ENCODE measurements at places on chromosomes 4 and X. TPM values are rescaled to one million over a fixed set of nuclear protein-coding genes. Genes with fewer than 3 reads are reported as not detected.

The ZCCHC12 gene
- 0.27 TPM for total RNA-seq

GRCh38 chr4:185742766-185743165 is 69.2 kb downstream of the SORBS2 start:
- H3K27ac ChIP-seq: no peak overlapping the region

GRCh38 chrX:48684134-48684533 is 535 bp downstream of the WAS start:
- no peak overlapping the region for H3K27ac ChIP-seq
- H3K4me3 ChIP-seq: peak overlapping the region; percentile 5
- no peaks in the 10 kb centered on the region for H3K4me1 ChIP-seq

GRCh38 chrX:84363663-84364062 is 138.6 kb downstream of the HDX start:
- peak overlapping the region; percentile 35 for H3K27ac ChIP-seq
- H3K27me3 ChIP-seq: no peaks in the 10 kb centered on the region
- no peaks in the 10 kb centered on the region for H3K36me3 ChIP-seq
- no peaks in the 10 kb centered on the region for H3K4me1 ChIP-seq
- H3K4me3 ChIP-seq: no peak overlapping the region
- DNase-seq: peak; percentile 16

The C4orf50 gene
- total RNA-seq: under 0.01 TPM

GRCh38 chrX:153580700-153581386 is 18.1 kb downstream of the CCNQ start:
- H3K27ac ChIP-seq: no peak overlapping the region
- peaks cover 6% of the 10 kb centered on the region for H3K27me3 ChIP-seq
- H3K36me3 ChIP-seq: no peaks in the 10 kb centered on the region
- H3K4me3 ChIP-seq: no peak overlapping the region
- peaks cover 27% of the 10 kb centered on the region for H3K4me1 ChIP-seq
- no peak for DNase-seq

The CXCL11 gene
- not detected for total RNA-seq

DNA sequence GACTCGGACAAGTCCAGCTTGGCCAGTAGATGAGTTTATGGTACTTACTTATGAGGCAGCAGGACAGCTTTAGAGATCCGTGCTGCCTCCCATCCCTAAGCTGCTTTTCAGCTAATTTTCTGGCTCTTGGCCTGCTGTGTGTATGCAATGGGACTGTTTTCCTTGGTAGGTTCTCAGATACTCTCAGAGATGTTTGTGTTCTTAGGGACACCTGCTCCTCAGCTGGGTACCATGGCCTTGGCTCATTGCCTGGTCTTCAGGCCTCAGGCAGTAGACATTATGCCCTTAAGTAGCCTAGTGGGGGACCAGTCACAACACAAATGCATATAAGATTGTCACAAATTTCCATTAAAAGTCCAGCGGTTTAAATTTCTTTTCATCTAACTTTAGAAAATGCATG is 688.0 kb downstream of the PCDH7 start:
- no peak overlapping the region for H3K4me3 ChIP-seq
- H3K4me1 ChIP-seq: no peaks in the 10 kb centered on the region

DNA sequence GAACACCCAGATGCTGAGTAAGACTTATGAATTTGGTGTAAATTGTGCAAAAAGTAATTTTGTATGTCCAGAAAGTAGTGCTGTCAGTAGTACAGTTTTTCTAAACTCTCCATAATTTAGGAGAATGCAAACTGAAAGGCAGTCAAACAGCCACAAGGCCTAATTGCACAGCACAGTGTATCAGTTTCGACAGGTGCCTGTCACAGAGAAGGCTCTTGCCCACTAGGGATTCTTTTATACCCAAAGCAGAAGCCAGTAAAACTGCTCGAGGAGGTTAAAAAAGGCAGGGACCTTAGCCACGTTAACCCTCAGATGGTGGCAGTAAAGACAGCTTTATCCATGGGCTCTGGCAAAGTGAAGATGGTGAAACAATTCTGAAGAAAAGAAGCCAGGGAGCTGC is 69.4 kb upstream of the GATB start:
- no peak overlapping the region for H3K4me3 ChIP-seq
- no peak overlapping the region for H3K27ac ChIP-seq
- DNase-seq: no peak
- H3K27me3 ChIP-seq: no peaks in the 10 kb centered on the region

DNA sequence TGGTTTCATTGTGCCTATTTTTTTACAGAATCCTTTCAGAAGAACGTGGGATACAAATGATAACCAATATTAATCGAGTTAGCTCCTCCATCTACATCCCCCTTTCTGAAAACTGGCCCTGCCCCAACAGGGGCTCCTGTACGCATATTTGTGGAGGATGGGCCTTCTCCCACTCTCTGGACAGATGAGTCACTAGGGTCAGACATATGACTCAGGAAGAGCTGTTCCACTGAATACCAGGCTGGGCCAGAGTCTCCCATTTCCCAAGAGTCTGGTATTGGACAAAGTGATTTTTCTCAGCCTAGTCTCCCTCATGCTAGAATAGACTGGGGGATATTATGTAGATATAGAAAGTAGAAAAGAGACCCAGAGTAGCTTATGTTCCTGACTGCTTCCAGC is 142.4 kb downstream of the TSPAN5 start:
- DNase-seq: no peak
- H3K4me1 ChIP-seq: peaks cover 25% of the 10 kb centered on the region

- peaks cover 15% of the 10 kb centered on the region for H3K4me1 ChIP-seq
- peak overlapping the region; percentile 5 for H3K4me3 ChIP-seq
- H3K27ac ChIP-seq: peak overlapping the region; percentile 60
- DNase-seq: peak; percentile 52
- H3K27me3 ChIP-seq: no peaks in the 10 kb centered on the region
- H3K36me3 ChIP-seq: no peaks in the 10 kb centered on the region
Observed at GRCh38 chrX:1248331-1249061, 20.1 kb upstream of the CSF2RA start.

The CD40LG gene
- total RNA-seq: not detected

DNA sequence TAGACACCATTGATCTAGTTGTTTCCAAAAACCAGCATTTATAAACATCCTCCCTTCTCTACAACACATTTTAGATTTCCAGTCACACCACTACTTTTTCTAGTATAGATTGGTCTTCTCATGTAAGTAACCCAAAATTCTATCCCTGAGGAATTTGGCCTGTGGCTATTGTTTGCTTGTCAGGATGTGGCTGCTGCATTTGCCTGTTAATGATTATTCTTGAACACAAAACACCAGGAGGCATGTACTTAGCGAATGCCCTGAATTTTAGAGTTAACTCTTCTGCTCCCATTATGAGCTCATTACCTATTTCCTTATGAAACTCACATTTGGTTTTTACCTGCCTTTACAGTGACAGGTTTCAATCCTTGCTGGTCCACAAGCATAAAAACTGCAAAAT is 102.0 kb upstream of the FSTL5 start:
- no peak for DNase-seq
- H3K4me3 ChIP-seq: no peak overlapping the region
- no peaks in the 10 kb centered on the region for H3K36me3 ChIP-seq
- no peak overlapping the region for H3K27ac ChIP-seq
- H3K4me1 ChIP-seq: no peaks in the 10 kb centered on the region
- H3K27me3 ChIP-seq: no peaks in the 10 kb centered on the region

- no peak overlapping the region for H3K4me3 ChIP-seq
- H3K27me3 ChIP-seq: no peaks in the 10 kb centered on the region
- H3K27ac ChIP-seq: no peak overlapping the region
- no peak for DNase-seq
- H3K36me3 ChIP-seq: no peaks in the 10 kb centered on the region
- H3K4me1 ChIP-seq: no peaks in the 10 kb centered on the region
Observed at GRCh38 chr4:155724731-155725130, 34.1 kb upstream of the GUCY1B1 start.

The EDNRA gene
- 24.0 TPM for total RNA-seq

DNA sequence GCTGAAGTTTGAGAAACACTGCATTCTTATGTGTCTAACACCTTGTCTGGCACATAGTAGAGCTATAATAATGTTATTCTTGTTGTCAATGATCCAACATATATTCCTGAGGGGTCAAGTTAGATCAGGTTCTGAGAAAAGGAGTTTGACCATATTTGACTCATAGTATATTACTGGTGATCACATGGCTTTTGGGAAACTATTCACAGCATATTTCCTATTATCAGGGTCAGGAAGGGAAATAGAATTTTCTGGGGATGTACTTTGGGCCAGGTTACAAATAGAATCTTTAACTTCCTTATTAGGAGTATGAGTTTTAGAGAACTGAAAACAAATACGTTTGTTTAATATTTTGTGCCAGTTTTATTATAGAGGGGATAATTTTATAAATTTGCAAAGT is 11.6 kb downstream of the IL15 start:
- no peaks in the 10 kb centered on the region for H3K4me1 ChIP-seq
- H3K27ac ChIP-seq: no peak overlapping the region
- no peak overlapping the region for H3K4me3 ChIP-seq
- H3K36me3 ChIP-seq: no peaks in the 10 kb centered on the region
- DNase-seq: peak; percentile 16
- H3K27me3 ChIP-seq: no peaks in the 10 kb centered on the region

All from muscle of leg (tissue), 16 donors.